Cardiac fibroblast (primary cell): ENCODE measurements at places on chromosomes 2 and 18.

- no peak for DNase-seq
Measured at GRCh38 chr2:16392647-16393499, 272.8 kb downstream of the CYRIA start.

- DNase-seq = no peak
Measured at GRCh38 chr2:236308855-236309668, 44.9 kb upstream of the ASB18 start.

GRCh38 chr2:164792316-164793170, 49.1 kb downstream of the COBLL1 start:
- no peak for DNase-seq

- peak; percentile 26 for DNase-seq
Measured at GRCh38 chr2:160876765-160877164, 283.5 kb upstream of the TANK start.

GRCh38 chr2:85886590-85886989, 2.2 kb downstream of the ST3GAL5 start:
- DNase-seq = peak; percentile 84

GRCh38 chr2:229910832-229911412, 10.9 kb downstream of the TRIP12 start:
- peak; percentile 38 for DNase-seq

DNA sequence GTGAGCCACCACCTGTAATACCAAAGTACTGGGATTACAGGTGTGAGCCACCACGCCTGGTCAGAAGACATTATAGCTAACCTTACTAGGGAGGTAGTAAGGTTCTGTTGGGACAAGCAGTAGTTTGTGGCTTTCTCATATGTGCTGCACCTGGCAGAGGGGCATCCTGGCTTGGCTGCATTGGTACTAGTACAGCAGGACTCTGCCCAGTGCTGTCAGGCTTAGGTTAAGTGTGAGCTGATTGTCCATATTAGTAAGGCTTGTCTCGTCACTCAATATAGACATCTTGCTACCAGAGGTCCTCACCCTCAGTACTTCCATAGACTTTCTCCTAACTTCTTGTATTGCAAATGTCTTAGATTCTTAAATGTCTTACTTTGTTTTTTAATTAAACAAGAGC, 96.1 kb downstream of the ASAP2 start:
- no peak for DNase-seq

DNA sequence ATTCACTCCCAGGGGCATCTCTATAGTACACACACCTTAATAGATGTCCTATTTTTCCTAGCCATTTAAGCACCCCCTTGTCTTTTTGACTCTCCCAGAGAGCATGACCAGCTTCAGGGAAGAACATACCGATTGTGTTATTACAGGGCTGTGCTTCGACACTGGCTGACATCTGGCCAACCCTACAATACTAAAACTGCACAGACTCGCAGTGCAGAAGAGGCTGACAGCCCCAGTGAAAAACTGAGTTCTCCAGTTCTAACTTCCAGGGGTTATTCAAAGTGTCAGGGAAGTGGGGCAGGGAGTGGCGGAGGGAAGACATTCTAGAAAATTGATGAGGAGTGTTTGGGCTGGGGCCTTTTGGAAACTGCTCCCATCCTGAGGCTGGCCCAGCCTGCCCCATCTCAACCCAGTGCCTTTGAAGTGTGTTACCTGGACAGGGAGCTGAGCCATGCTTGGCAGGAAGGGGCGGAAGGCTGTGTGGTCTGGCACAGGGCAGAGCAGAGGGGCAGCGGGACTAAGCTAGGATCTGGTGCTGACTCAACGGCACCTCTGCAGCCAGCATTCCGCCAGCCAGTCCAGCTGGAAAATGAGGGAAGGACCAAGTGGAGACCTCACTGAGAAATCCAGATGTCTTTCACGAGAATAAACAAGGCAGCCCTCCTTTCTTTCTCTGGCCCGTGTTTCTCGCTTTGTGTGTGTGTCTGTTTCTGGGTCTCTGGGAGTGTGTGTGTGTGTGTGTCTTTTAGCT, 15.4 kb upstream of the IGFBP5 start:
- DNase-seq = no peak

DNA sequence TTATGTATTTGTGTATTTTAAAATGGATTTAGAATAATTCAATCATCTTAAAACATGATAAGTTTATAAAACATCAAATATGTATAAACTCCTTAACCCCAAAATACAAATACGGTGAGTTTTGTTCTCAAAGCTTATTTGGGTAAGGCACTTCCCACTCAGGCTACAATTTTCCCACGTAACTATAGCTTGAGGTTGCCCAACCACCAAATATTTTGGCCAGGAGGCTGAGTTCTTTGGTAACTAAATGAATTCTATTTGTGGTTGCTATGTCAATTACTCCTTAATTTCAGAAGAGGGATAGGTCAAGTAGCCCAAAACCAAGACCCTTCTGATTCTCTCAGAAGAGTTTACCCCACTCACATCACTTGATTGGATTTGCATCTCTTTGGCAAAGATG, 70.4 kb downstream of the MYL12B start:
- peak; percentile 71 for DNase-seq

GRCh38 chr2:240512666-240513535, 44.9 kb downstream of the ANKMY1 start:
- no peak for DNase-seq

- no peak for DNase-seq
Measured at GRCh38 chr18:59871711-59872362, 28.0 kb upstream of the PMAIP1 start.

- no peak for DNase-seq
Measured at GRCh38 chr2:80592106-80592505, 287.6 kb upstream of the LRRTM1 start.

GRCh38 chr2:37802211-37802752, 122.8 kb upstream of the RMDN2 start:
- DNase-seq = no peak

- DNase-seq = no peak
Measured at GRCh38 chr2:204321027-204321800, 224.1 kb upstream of the PARD3B start.

GRCh38 chr2:193965263-193965662, 1691.8 kb upstream of the SLC39A10 start:
- DNase-seq = no peak

GRCh38 chr2:131122496-131122895, 17.4 kb downstream of the PLEKHB2 start:
- DNase-seq = no peak

GRCh38 chr2:16729335-16729734, 63.7 kb upstream of the CYRIA start:
- DNase-seq = no peak

- DNase-seq = no peak
Measured at GRCh38 chr18:63143330-63143771, 176.2 kb downstream of the BCL2 start.

DNA sequence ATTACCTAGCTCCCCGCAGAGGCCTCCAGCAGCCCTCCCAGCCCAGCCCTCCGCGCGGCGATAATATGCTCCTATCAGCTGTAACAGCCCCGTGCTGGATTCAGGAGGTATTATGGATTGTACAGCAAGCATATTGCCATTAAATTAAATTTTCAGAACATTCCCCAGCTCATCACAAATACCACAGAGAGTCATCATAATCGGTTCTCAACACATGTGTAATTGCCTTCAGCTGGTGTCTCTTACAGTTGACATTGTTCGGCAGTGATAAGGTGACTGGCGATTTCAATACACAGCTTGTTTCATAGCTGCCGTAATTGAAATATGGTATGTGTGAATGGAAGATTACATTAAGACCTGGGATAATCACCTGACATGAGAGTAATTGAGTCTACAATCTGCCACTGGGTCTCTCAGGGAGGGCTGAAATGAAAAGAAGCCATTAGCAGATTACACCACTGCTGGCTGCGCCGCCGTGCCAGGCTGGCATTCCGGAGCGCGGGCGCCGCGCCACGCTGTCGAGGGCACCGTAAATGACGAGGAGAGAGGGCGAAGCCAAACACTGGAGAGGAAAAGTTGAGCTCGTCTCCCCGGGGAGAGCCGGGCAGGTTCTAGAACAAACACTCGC, 549.4 kb upstream of the SALL3 start:
- DNase-seq = no peak

GRCh38 chr2:239346676-239347075, 54.1 kb downstream of the HDAC4 start:
- no peak for DNase-seq

GRCh38 chr18:70333757-70334156, 44.9 kb downstream of the SOCS6 start:
- peak; percentile 85 for DNase-seq

GRCh38 chr2:204407204-204408014, 137.9 kb upstream of the PARD3B start:
- DNase-seq = no peak

DNA sequence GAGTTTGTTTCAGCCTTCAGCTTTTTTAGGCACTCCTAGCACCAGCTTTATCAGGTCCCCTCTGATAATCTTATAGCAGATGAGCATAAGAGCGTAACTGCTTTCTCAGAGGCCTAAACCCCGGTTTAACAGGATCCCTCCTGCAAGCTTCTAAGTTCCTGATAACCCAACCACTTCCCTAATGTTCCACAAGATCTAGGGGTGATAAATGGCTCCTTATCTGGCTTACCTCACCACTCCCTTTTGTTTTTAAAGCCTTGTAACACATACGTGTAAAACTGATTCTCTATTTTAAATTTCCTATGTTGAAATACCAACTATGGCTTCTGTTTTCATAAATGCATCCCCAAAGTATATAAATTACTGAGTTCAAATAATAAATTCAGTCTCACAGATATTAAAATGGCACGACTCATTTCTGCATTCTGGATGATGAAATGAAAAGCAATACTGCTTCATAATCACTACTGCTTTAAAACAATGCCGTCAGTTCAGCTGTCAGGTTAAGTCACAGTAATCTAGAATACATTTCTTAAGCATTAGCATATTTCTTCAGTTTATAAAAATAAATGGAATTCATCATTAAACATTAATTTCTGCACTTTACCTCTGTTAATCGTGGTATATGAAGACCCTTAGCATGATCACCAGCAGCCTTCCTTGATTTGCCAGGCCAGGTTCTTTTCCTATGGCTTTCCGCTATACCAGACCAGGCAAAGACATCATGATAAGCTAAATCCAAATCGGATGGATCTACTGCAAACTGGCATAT, 126.3 kb downstream of the C2orf74 start:
- DNase-seq = no peak

DNA sequence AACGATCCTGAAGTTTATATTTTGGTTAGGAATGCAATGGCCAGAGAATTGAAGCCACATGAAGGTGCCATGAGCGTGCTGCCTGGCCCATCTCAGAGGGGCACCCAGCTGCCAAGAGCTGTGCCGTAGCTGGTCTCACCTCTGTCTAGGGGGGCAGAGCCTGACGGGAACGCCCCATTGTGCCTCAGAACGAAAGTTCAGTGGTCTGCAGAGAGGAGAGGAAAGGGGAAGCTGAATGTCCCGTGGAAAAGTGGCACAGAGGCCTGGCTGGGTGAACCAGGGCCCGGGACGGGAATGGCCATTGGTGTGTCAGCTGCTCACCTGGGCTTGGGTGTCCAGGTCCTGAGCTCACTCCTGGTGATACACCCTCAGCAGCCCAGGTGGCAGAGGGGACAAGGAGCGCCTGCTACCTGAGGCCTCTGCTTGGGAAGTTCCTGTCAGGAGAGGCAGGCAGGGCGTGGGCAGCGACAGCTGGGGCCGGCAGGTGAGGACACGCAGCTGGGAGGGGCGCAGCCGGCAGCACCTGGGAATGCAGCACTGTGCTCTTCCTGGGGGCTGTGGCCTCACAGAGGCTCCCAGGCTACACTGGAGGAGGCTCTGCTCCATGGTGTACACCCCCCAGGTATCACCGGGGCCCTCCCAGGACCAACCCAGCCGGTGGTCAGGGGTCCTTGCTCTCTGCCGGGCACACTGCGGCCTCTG, 67.3 kb downstream of the PARD6G start:
- DNase-seq = no peak

- DNase-seq = no peak
Measured at GRCh38 chr18:58929206-58929605, 64.5 kb downstream of the ZNF532 start.

- DNase-seq = peak; percentile 96
Measured at GRCh38 chr18:32310101-32310500, 120.3 kb downstream of the MEP1B start.
